ENCODE measurements at places on chromosomes 2 and 18.

GRCh38 chr2:47401789-47402554 lies 984 bp upstream of the MSH2 start:
- DNase-seq: no peak

DNA sequence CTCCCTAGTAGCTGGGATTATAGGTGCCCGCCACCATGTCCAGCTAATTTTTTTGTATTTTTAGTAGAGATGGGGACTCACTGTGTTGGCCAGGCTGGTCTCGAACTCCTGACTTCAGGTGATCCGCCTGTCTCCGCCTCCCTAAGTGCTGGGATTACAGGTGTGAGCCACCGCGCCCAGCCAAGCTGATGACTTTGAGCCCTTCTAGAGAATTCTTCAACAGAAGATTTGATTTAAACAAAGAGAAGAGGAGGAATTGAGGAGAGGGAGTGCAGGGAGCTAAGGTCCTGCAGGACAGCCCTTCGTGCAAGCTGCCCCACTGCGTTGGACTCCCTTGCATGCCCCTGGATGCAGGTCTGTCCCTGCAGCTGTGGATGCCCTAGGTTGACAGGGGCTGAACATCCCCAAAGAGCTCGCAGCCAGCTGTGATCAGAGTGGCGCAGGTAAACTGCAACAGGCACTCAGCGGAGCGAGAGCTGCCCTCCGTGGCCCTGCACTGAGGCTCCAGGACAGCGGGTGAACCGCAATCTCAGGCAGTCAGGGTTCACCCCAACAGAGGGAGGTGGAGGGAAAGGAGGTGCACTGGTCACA lies 13.7 kb downstream of the ADRA2B start:
- no peak for DNase-seq

GRCh38 chr2:109164739-109165221 lies 35.8 kb downstream of the SH3RF3 start:
- no peak for DNase-seq

GRCh38 chr18:76230791-76231190 lies 264.3 kb downstream of the ZNF516 start:
- no peak for DNase-seq

- no peak for DNase-seq
Observed at GRCh38 chr18:9435041-9435440, 40.3 kb upstream of the RALBP1 start.

DNA sequence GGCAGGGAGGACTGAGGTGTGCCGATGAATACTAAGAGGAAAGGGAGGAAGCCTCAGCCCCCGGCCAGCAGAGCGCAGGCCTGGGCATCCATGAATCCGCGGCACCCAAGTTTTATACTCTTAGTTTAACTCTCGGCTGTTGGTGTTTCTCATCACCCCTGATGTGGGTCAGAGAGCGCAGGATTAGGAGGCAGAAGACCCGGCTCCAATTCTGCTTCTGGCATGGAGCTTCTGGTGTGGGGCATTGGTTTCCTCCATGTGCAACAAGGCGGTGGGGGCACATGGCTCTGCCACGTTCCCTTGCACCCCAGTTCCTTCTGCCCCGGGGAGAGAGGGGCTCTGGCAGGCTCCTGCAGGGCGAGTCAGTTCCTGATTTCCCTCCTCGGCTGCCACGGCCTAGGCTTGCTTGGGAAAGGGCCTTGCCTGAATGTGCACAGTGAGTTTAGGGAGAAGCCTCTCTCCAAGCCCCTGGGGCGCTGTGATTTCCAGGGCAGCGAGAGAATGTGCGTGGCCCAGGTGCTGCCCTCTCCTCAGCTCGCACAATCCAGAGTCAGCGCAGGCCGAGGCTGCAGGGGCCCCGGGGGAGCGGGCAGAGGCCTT lies 36.2 kb upstream of the DNMT3A start:
- no peak for DNase-seq

DNA sequence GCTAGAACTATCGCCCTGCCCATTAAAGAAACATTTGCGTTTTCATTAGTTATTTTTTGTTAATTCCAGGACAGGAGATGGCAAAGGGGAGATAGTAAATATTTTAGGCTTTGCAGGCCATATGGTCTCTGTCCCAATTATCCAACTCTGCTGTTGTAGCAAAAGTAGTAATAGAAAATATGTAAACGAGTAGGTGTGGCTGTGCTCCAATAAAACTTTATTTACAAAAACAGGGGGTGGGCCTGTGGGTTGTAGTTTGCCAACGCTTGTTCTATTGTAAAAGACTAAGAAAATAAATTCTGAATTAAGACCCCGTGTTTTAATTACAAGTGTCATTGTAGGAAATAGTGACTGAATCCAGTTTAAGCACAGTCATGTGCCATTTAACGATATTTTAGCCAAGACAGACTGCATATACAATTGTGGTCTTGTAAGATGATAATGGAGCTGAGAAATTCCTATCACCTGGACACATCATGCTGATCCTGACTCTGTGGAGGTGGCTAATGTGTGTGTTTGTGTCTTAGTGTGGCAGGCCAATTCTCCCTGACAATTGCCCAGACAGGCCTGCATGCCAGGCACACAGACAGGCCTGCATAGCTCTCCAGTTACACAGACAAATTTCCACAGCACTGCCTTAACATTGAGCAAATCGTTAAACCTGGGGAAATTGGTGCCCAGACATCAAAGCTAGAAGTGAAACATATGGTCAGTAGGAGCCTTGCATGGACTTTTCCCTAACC lies 76.4 kb downstream of the SKA1 start:
- no peak for DNase-seq

DNA sequence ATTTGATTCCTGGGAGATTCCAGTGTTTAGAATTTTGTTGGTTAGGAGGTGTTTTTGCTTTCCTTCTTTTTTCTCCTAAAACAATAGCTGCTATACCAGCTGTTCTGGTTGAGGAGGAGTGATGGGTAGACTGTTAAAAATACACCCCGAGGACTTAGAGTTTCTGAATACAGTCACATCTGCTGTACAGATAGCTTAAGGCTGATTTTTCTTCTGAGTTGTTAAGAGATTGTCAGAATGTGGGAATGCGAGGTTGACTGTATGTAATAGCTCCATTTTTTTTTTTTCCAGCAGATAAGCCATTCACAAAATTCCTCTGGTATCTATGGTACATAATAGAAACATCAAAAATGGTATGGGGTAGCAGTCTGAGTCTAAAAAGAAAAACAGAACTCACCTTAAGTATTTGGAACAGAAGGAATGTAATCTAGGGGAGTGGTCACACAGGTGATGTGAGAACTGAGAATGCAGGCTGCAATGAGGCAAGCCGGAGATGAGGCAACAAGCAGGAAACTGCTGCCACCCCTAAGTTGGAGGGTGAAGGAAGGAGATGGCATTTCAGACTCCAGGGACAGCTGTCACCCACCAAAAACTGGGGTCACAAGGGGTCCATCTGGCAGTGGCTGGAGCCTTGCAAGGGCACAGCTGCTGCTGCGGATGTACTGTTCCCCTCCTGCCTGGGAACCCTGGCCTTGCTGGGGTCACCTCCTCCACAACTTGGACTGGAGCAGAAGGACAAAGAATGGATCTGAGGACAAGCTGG lies 2.4 kb downstream of the DGKD start:
- DNase-seq: no peak

Data from AG09309 (cell line).